T-helper 17 cell (primary cell): ENCODE measurements at places on chromosomes 13 and 19.

- DNase-seq: no peak
These were observed 8.0 kb upstream of the DHRS12 start for GRCh38 chr13:51811920-51812451.

DNA sequence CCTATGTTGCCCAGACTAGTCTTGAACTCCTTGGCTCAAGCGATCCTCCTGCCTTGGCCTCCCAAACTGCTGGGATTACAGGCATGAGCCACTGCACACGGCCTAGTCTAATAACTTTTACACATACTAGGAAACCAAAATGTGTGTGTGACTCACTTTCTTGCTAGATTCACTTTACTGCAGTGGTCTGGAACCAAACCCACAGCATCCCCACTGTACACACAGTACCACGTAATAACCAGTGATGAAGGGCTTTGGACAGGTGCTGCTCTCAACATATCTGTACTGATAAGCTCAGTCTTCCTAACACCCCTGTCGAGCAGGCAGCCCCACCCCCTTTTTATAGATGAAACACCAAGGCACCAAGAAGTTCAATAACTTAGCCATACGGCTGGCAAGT lies 5.1 kb downstream of the DNMT1 start:
- no peak for DNase-seq

- no peak for DNase-seq
These were observed 747.8 kb downstream of the EFNB2 start for GRCh38 chr13:105787632-105788031.

DNA sequence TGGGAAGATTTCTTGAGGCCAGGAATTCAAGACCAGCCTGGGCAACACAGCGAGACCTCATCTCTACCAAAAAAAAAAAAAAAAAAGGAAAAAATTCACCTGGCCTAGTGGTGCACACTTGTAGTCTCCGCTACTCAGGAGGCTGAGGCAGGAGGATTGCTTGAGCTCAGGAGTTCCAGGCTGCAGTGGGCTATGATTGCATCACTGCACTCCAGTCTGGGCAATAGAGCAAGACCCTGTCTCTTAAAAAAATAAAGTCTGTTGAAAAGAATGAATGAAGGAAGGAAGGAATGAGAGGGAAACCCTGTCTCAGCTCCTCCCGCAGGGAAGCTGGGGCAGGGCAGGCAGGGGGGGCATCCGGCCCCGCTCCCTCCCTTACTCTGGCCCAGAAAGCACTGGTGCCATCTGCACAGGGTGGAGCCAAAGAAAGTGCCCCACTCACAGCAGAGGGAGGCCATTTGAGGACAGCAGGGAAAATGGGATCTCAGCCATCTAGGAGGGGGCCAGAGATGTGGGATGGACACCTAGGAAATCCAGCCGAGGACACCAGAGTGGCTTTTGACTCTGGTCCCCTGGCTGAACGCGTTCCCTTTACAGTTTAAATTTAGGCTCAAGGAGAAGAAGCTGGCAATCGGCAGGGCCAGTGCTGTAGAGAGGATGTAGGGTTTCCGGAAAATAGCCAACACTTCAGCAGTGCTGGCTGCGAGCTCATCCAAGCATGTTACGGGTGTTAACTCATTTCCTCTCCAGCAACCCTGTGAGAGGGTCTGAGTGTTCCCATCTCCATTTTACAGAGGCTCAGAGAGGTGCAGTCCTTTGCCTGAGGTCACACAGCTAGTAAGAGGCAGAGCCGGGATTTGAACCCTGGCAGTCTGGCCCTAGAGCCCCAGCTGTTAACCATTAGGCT lies 3.6 kb upstream of the HPN start:
- DNase-seq: no peak

GRCh38 chr19:47406711-47407416 lies 12.5 kb downstream of the MEIS3 start:
- DNase-seq: no peak

GRCh38 chr19:36113894-36114720 lies 568 bp downstream of the POLR2I start:
- no peak for DNase-seq

GRCh38 chr13:111210544-111211469 lies 95.7 kb downstream of the ARHGEF7 start:
- DNase-seq: no peak

DNA sequence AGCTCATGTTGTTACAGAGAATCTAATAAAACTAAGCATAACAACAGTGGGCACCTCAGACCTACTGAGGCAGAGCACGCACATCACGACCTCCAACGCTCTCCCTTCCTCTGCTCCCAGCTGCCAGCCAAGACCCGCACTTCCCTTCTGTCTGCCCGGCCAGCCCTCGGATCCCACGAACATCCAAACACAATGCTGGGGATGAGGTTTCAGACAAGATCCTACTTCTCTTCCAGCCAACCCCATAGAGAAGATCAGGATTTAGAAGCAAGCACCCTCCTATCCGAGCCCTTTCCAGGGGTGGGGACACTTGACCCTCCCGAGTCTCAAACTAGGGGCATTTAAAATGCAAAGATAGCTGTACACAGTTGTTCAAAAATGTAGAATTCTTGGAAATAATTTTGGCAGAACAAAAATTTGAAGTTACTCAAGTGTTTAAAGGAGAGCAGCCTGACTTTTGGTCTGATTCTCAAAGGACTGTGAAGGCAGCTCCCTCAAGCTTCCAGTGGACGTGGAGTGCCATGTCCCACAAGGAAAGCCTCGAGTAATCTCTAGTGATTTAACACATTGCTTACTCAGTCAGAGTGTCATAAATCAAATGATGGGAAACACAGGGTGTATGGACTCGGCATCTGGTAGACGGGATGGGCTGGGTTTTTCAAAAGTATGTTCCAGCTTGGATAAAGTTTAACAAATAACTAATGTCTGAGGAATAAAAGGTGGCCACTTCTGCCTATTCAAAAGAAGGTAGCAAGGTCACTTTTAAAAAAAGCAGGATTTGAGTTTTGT lies 32.8 kb downstream of the ANKRD10 start:
- no peak for DNase-seq

GRCh38 chr13:51688937-51689662 lies 104.8 kb downstream of the WDFY2 start:
- no peak for DNase-seq

DNA sequence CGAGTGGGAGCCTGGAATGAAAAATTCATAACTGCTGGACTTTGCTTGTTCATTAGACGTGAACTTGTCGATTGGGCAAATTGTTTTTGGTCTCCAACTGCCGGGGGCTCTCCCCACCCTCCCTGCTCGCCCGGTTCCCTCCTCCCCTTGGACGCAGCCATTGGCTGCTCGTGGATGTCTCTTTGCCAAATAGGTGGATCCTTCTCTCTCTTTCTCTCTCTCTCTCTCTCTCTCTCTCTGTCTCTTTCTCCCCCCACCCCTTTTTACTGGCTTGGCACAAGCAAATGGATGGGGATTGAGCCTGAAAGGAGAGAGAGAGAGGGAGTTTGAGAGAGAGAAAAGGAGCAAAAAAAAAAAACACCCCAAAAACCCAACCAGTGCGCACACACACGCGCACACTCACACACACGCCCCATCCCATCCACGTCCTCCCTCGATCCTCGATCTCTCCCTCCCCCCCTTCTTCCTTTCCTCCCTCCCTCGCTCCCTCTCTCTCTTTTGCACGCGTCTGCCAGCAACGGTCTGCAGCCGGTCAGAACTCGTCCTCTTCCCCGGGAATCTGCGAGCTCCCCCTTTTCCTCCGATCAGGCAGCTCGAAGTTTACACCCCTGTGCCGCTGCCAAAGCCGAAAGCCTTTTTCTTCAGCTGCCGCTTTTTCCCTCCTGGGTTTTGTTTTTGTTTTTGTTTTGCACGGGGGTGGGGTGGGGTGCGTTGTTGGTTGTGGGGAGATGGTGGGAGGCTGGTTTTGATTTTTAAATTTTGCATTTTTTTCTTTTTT lies 27.8 kb downstream of the NFIX start:
- no peak for DNase-seq

DNA sequence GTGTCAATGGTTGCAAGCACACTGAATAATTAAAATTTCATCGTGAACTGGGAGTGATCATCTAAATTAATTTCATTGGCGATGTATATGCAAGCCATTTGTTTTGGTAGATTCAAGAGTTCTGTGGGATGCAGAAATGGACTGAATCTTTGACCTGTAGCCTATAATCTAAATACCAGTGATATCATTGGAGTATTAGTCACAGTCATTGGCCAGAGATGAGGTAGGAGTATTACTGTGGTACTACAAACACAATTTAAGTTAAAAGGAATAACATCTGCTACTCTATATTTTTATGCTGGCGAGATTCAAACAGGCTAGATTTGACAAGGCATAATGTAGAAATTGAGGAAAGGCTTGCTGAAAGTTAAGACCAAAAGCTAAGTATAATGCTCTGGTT lies 14.0 kb downstream of the FRY start:
- no peak for DNase-seq
